ENCODE measurements at places on chromosomes 5 and 9. TPM values are rescaled to one million over a fixed set of nuclear protein-coding genes. Genes with fewer than 3 reads are reported as not detected.

LCN15 gene
- not detected for total RNA-seq

PRRX2 gene
- total RNA-seq = not detected

CD74 gene
- total RNA-seq = 0.65 TPM

SELENOP gene
- 2.7 TPM for total RNA-seq

GFRA3 gene
- total RNA-seq = not detected

LCN9 gene
- not detected for total RNA-seq

ANKRD20A1 gene
- total RNA-seq = 0.32 TPM

FOXD4 gene
- total RNA-seq = not detected

PCDHB11 gene
- under 0.01 TPM for total RNA-seq

ZNF618 gene
- 10.7 TPM for total RNA-seq

SH3RF2 gene
- total RNA-seq = 2.6 TPM

CSF1R gene
- total RNA-seq = not detected

UAP1L1 gene
- total RNA-seq = 15.8 TPM

HSD17B3 gene
- total RNA-seq = not detected

CCDC183 gene
- total RNA-seq = 0.46 TPM

C7 gene
- 0.32 TPM for total RNA-seq

IFNK gene
- total RNA-seq = not detected

ZFP37 gene
- total RNA-seq = 0.97 TPM

ARSB gene
- total RNA-seq = 10.4 TPM

OCLN gene
- 29.0 TPM for total RNA-seq

SOHLH1 gene
- total RNA-seq = not detected

TAF11L10 gene
- total RNA-seq = not detected

Measured in epithelial cell of umbilical artery (primary cell).